ENCODE measurements at places on chromosomes 4 and X.

GRCh38 chr4:17082186-17082585, 183.7 kb upstream of the LDB2 start:
- no peak for DNase-seq

DNA sequence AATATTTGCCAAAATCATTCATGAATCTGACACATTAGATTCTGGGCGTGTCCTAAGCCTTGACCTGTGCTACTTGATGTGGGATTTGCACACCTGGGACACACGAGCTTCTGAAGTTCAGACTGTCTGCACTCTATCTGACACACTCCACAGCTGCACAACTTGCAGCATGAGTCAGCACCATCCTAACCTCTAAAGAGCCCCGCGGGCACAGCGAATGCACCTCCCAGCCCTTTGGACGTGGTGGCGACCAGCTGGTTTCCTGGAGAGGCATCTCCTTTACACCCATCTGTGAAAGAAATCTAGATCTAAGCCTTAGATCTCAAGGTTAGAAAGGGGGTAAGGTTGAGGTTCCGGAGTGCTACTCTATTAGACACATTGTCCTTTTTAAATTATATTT, 69.2 kb downstream of the SORBS2 start:
- DNase-seq: no peak

- no peak for DNase-seq
Measured at GRCh38 chrX:17613979-17614588, 123.2 kb upstream of the SCML1 start.

- DNase-seq: no peak
Measured at GRCh38 chr4:165592386-165592785, 213.6 kb downstream of the CPE start.

GRCh38 chr4:106301393-106302061, 14.5 kb downstream of the TBCK start:
- no peak for DNase-seq

GRCh38 chr4:120003193-120003592, 63.5 kb downstream of the MAD2L1 start:
- no peak for DNase-seq

DNA sequence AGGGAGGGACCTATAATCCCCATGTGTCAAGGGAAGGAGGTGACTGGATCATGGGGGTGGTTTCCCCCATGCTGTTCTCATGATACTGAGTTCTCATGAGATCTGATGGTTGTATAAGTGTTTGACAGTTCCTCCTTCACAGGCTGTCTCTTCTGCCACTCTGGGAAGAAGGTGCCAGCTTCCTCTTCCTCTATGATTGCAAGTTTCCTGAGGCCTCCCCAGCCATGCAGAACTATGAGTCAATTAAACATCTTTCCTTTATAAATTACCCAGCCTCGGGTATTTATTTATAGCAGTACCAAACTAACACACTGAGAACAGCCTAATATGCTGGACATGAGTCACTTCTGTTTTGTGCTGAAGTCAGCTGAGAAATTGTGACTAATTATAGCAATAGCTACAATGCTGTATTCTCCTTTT, 656.9 kb upstream of the CPEB2 start:
- no peak for DNase-seq

DNA sequence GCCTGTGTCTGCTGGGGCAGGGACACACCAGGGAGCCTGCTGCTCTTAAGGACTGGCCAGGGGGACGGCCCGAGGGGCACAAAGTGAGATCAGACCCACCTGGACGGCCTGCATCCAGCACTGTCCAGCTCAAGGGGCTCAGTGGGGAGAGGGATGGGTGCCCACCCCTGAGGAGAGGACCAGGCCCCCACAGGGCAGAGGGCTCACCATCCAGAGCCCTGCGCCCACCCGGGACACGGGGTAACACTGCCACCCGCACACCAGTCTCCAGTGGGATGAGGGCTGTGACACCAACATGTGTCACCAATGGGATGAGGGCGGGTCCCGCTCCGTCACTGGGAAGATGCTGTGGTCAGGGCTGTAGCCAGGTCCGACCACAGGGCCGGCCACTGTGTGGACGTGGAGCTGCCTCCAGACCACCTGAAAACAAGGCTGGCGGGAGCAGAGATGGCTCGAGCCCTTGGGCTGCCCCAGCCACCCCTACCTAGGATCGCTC, 13.2 kb downstream of the DGKQ start:
- no peak for DNase-seq

GRCh38 chr4:7987148-7987989, 47.7 kb upstream of the AFAP1 start:
- DNase-seq: peak; percentile 60

DNA sequence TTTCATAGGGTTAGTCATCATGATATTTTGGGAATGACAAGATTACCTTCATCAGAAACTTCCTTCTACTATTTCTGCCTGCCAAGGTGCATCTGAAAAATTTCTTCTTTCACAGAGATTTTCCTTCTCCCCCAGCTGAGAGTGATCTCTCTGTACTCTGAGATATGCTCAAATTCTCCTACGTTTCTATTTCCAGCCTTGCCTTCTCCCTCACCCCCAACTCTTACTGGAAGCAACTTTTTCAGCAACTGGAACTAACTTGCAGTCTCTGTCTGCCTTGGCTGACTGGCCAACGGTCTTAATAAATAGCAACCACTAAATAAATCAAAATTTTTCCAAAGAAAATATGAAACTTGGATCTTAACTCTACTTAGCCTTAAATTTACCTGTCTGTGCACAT, 122.3 kb downstream of the MAML3 start:
- DNase-seq: no peak

DNA sequence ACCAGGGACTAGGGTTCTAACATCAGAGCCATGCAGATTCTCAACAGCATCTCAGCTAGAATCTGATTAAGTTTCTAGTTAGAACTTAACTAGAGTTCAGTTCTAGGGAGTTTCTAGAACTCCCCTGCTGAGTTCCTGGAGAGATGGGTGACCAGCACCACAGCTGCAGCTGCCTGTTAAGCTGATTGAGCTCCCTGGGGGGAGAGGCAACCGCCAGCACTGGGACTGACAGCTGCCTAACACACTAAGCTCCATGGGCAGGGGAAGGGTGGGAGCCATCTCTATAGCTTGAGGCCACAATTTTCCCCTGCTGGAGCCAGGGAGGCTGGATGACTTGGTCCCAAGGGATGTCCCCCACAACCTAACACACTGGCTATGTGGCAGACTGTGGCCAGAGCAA, 84.2 kb downstream of the CHIC1 start:
- no peak for DNase-seq

DNA sequence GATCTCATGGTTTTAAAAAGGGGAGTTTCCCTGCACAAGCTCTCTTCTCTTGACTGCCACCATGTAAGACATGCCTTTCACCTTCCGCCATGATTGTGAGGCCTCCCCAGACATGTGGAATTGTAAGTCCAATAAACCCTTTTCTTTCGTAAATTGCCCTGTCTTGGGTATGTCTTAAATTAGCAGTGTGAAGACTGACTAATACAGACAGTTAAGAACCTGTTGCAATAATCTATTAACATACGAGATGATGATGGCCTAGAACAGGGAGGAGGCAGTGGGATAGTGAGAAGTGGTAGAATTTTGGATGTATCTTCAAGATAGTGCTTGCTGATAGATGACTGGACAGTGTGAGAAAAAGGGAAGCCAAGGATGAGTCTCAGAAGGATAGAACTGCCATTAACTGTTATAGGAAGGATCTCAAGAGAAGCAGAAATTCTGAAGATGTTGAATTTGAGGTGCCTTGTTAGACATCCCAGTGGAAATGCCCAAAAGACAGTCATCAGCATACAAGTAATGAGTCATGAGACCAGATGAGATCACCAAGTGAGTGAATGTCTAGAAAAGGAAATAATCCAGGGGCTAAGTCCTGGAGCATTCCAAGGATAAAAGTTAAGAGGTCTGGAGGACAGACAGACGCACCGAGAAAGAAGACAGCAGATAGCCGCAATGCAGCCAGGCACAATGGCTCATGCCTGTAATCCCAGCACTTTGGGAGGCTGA, 38.8 kb upstream of the UGDH start:
- no peak for DNase-seq

DNA sequence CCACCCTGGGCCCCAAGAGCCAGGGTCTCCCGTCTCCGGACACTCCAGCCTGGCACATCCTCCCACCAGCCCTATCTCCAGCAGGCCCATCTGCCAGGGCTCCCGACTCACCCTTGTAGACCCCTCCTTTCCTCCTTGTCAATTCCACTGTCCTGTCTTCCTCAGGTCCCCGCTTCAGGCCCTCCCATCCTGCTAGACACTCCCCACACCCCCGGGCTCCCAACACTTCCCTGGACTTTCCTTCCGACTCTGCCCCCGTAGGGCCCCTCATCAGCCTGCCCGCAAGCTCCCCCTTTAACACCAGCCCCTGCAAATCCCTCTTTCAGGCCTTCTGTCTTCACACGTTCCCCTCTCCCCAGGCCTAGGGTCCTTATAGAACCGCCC, 1.1 kb downstream of the PRAF2 start:
- DNase-seq: no peak

- DNase-seq: peak; percentile 37
Measured at GRCh38 chrX:154051201-154051810, 31.6 kb upstream of the IRAK1 start.

GRCh38 chr4:45284400-45285085, 558.2 kb upstream of the GNPDA2 start:
- no peak for DNase-seq

- DNase-seq: no peak
Measured at GRCh38 chrX:153401133-153401764, at the start of gene PNMA6E. TSS of gene PNMA6E (minus strand) at chrX:153401350. CDS start at chrX:153398849, 2,501 bp downstream.

DNA sequence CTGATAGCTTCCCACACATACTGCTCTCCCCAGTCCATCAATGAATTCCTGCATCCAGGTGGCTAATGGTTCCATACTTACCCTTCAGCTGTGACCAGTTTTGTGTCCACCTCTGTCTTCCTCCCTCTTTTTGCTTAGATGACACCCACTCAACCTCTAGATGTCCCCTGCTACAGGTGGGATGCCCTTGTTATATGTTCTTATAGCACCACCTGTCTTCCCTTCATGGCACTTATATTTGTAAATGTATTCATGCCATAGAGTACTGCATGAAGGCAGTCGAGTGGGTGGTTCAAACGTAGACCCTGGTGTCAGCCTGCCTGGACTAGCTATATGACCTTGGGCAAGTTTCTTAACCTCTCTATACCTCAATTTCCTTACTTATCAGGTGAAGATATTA, 6.5 kb upstream of the USP46 start:
- DNase-seq: no peak

DNA sequence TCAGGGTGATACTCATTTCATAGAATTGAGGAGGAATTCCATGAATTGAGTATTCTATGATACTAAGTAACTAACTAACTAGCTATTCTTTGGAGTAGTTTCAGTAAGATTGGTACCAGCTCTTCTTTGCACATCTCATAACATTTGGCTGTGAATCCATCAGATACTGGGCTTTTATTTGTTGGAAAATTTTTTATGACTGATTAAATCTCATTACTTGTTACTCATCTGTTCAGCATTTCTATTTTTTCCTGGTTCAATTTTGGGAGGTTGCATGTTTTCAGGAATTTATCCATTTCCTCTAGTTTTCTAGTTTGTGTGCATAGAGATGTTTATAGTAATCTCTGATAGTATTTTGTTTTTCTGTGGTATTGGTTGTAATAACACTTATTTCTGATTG, 70.8 kb upstream of the FREM3 start:
- DNase-seq: no peak

DNA sequence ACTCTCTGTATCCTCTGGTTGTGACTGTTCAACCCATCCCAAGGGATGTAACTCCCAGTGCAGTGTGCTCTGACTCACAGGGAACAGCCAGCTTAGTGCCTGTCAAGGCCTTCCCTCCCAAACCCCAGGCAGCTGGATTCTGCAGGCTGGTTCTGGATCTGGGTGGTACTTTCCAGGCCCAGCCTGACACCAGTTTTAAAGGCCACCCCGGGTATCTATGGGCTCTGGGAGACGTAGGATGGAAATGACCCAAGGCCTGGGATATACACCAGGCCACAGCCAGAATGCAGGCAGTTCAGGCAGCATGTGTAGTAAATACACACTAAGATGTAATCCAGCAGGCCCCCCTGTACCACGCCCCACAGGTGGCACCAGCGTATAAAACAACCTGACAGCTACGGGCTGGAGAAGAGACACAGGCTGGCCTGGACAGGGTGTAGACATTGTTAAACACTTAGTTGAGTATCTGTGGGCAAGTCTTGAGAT, 64.2 kb downstream of the SPINK2 start:
- no peak for DNase-seq

GRCh38 chrX:78199851-78200250, 60.4 kb upstream of the TAF9B start:
- no peak for DNase-seq

DNA sequence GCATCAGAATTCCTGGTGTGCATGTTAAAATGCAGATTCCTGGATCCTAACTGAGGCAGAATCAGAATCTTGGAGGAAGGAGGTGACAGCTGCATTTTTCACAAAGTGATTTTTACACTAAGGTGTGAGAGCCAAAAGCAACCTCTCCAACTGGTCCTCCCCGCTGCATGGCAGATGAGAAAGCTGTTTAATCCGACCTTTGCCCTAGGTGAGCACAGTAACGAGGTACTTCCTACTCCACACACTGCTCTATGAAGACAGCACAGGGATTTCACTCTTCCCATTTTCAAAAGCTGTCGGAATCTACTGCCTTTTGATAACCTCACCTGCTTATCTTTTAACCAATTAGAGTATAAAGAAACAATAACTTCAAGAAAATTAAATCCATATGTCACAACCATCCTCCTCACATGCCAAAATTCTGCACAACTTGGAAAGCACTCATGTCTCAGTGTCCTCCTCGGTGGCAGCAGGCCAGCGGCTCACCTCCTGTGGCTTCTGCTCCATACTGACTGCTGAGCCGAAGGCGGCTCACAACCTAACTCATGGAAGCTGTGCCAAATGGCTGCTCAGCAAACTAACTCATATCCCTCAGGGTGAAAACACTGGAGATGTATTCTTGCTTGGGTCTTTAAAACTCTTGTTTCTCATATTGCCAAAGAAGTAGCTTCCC, 3.6 kb downstream of the CASP6 start:
- DNase-seq: no peak

DNA sequence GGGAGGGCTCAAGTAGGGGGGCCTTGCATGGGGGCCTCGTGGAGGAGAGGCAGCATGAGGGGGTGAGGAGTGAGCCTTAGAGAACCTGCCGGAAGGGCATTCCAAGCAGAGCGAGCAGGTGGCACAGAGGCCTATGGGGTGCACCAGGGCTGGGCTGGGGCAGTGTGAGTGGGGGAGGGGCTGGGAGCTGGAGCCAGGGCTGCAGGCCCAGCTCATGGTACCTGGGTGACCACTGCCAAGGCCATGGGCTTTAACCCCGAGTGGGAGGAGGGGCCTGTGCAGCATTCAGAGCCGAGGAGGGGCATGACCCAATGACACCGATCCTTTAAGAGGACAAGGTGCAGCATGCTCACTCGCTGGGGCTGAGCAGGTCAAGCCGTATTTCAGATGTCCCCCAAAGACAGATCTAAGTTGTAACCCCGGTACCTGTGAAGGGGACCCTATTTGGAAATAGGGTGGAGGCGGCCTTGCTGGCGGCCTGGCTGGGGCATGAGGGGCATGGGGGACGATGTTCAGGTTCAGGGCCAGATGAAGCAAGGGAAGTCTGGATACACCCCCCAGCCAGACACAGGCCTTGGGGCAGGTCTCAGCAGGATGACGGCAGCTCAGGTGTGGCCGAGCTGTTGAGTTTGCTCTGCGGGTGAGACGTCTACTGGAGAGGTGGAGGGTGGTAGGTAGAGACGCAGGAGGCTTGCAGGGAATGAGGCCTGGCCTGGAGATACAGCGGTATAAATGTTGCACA, 137.0 kb downstream of the CPZ start:
- no peak for DNase-seq

- no peak for DNase-seq
Measured at GRCh38 chr4:110452546-110452945, 23.4 kb upstream of the ENPEP start.
